HTR-8/SVneo (cell line): ENCODE measurements at places on chromosomes 2 and 18.

DNA sequence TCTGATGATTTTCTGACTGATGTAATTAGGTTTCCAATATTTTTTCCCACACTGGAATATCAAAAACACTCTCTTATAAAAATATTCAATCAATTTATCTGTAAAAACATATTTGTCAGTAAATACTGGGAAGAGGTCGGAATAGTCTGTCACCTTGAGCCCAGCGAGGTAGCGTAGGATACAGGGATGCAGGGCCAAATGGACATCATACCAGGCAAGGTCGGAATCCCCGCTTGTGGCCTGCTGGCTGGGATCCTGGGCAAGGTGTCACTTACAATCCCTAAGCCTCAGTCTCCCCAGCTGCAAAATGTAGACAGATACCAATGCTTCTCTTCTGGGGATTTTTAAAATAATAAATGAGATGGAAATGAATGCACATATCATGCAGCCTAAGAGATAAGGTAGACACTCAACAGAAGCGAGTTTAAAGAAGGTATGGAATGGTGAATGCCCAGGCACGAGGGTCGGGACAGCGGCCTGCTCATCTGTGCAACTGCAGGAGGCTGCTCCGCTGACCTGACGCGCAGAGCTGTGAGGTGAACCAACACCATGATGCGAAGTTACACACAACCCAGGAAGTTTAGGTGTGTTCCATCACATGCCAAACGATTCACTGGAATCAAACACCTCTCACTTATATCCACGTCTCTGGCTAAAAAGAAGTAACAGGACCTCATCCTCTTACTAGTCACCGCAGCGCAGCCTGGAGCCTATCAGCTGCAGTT lies 98.2 kb downstream of the EIPR1 start:
- no peak for DNase-seq

- DNase-seq: no peak
Measured at GRCh38 chr2:49845671-49846070, 691.4 kb upstream of the FSHR start.

DNA sequence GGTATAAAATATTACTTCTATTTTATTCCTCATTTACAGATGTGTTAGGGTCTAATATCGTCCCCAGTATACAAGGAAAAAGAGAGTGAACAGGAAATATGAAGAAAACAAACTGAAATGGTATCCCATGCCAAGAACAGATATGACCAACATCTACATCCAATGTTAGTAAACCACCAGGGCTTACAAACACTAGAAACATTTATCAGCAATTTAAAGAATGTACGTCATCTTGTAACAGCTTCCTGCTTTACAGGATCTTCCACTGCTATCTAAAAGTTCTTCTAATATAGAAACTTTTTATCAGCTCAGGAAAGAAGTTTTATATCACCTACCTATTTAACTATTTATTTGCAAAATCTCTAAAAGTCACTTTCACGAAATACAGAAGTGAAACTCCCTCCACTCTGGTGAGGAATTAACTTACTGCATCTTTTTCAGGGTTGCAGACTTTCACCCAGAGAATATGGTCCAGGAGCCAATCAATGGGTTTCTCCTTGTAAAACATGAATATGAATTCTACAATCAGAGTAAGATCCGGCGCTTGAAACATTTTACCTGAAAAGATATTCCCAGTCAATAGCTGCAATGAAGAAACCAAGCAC lies 35.2 kb downstream of the UNC50 start:
- DNase-seq: no peak

GRCh38 chr18:76435316-76435989 lies 59.6 kb downstream of the ZNF516 start:
- DNase-seq: no peak

DNA sequence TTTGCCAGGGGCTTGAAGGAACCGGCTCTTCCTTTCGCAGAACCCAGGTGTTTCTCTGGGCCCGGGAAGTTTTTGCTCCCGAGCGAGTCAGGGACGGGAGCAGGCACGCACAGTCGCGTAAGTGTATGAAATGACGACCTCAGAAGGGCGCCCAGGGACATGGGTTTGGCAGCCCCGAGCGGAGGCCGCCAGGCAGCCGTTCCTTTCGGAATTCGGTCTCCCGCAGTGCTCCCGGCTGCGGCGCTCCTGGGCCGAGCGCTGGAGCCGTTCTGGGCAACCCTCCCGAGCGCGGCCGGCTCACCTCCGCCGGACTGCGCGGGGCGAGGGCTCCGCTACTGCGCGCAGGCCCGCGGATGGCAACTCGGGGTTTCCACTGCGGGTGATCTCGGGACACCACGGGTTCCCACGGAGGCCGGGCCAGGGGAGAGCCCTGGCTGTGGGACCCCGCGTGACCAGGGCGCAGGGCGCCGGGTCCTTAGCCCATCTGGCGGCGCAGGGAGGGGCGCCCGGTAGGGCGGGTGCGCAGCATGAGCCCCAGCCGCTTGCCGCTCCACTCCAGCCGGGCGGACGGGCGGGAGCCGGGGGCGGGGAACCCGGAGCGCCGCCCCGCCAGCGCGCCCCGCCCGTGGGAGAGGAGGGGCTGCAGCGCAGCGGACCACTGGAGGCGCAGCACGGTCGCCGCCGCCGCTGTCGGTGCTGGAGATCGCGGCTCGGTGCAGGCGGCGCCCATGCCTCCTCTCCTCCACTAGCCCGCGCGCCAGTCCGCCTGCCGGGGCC lies at the start of gene OSBPL6:
Gene OSBPL6 (plus strand): TSS at position 690 of the 777 bp plus-strand sequence. CDS start 111,673 bp downstream, outside the sequence.
- DNase-seq: peak; percentile 77

DNA sequence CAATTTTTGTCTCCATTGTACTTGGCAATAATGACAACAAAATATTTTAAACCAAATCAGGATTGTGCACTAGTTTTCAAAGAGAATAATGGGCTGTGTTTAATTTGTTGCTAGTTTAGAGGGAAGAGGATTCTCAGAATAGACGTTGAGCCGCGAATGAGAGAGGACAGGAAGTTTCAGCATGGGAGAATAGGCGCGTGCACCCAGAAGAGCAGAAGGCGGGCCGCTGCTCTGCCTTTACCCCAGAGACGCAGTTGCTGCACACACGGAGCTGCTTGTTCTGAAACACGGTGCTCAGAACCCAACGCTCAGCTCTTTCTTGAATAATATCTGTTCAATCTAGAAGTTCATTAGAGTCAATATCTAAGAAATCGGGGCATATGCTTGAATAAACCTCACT lies 223.4 kb downstream of the MYT1L start:
- no peak for DNase-seq

DNA sequence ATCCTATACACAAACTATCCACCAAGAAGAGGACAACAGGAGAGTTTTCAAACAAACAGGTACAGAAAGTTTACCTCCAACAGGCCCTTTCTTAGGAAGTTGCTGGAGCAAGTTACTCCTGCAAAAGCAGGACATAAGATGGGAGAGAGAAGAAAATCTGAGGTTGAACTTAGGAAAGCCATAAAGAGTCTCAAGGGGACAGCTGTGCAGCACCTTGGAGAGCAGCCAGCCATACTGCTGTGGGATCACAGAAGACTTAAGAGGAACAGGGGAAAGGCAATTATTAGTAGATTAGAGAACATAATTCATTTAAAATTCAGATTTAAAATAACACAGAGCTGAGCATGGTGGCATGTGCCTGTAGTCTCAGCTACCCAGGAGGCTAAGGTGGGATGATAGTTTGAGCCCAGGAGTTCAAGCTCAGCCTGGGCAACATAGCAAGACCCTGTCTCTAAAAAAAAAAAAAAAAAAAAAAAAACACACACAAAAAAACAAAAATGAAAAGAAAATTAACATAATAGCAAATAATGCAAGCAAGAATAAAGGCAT lies 148.1 kb upstream of the SIX3 start:
- DNase-seq: peak; percentile 32

DNA sequence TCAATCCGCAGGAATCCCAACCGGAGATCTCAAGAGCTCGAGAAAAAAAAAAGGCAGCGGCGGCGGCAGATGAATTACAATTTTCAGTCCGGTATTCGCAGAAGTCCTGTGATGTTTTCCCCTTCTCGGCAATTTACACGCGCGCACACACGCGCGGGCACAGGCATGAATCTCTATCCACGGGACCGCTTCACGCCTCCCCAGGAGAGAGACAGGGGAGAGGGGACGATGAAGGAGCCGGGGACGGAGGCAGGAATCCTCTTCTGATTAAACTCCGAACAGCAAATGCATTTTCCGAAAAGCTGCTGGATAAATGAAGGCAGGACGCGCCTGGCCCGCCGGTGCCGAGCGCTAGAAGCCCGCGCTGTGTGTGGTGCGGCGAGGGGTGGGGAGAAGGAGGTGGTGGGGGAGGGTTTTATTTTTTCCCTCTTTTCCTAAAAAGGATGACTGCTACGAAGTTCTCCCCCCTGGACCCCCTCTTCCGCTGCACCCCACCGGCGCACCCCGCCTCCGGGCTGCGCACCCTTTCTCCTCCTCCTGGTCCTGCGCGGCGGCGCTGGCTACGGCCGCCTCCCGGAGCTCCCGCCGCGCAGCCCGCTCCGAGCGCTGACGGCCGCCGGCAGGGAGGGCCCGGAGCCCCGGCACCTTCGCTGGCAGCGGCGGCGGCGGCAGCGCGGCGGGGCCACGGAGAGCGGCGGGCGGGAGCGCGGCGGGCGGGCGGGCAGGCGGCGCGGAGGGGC lies at the start of gene BCL2:
Gene BCL2 (minus strand): TSS at position 387 of the 740 bp plus-strand sequence.
- DNase-seq: no peak

DNA sequence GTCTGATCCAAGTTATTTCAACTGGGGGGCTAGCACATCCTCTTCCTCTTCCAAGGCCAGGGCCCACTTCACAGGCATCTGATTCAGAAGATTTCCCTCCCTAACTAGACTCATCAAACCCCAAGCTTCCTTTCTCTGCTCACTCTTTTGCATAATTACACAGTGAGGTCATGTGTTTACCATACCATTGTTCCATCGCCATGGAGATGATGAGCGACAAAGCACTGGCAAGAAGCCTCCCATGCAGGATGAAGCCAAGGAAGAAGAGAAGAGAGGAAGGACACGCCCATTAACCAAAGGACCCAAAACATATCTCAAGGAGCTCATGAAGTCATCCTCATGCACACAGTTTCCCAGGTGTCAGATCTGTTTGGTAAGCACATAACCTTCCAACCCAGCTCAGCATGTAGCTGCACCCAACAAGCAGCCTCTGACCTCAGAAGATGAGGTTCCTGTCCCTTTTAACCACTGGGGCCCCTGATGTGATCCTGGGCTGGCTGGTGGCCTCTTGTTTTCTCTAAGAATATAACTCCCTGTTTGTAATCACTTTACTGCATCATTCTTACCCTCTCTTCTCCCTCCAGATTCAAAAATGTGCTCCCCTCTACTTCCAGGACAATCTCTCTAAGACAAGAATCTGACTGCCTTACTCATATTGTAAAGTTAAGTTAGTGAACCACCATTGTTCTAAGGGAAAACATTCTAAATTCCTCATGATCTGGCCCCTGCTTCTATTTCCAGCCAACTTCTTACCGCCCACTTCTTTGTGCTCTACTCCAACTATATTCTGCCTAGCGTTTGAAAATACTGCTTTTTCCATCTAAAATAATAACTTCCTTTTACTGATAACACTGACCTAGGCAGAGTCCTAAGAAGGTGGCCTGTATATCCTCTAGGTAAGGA lies 190.1 kb downstream of the TTC32 start:
- DNase-seq: peak; percentile 81

- DNase-seq: no peak
Measured at GRCh38 chr18:45852631-45853030, 27.2 kb downstream of the SIGLEC15 start.

DNA sequence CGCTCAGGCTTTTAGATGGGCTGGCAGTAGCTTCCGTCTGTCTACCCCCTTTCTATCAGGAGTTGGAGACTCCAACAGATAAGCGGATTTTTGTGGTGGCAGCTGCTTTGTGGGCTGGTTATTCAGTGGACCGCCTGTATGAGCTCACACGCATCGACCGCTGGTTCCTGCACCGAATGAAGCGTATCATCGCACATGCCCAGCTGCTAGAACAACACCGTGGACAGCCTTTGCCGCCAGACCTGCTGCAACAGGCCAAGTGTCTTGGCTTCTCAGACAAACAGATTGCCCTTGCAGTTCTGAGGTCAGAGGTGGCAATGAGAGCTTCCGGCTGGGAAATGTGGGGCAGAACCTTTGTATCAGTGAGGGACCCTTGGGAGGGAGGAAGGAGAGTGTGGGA lies 14.8 kb downstream of the CAD start:
- no peak for DNase-seq

GRCh38 chr18:23077493-23078256 lies 57.6 kb upstream of the CABLES1 start:
- peak; percentile 39 for DNase-seq

DNA sequence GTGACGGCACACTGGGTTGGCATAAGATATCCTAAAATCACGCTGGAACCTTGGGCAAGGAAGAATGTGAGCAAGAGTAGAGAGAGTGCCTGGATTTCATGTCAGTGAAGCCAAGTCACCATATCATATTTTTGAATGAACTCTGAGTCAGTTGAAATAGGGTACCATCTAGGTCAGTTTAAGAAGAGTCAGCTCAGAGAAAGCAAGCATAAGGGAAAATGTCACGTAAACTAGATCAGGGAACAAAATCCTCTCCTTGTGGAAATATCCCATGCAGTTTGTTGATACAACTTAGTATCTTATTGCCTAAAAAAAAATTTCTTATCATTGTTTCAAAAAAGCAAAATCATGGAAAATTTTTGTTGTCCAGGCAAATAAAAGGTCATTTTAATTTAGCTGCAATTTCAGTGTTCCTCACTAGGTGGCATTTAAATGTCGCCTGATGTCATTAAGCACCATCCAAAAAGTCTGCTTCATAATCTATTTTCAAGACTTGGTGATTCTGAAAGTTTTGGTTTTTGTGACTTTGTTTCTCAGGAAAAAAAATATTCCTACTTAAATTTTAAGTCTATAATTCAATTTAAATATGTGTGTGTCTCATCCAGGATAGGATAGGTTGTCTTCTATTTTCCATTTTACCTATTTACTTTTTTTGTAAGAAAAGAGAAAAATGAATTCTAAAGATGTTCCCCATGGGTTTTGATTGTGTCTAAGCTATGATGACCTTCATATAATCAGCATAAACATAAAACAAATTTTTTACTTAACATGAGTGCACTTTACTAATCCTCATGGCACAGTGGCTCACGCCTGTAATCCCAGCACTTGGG lies 19.6 kb downstream of the RSAD2 start:
- no peak for DNase-seq

DNA sequence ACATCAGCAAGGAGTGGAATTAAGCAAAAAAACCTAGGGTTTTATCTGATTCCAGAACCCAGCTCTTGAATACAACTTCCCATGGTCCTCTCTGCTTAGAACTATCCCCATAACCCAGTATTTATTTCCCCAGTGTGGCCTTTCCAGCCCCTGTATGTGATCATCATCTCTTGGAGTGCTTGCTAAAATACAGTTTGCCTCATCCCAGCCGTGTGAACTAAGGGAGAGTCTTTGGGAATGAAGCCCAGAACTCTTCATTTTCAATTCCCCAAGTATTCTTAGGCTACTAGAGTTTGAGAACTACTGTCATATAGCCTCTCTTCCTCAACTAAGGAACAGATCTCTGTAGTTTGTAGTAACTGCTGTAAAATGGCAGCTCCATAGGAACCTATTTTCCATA lies 173.1 kb downstream of the LCLAT1 start:
- DNase-seq: no peak

DNA sequence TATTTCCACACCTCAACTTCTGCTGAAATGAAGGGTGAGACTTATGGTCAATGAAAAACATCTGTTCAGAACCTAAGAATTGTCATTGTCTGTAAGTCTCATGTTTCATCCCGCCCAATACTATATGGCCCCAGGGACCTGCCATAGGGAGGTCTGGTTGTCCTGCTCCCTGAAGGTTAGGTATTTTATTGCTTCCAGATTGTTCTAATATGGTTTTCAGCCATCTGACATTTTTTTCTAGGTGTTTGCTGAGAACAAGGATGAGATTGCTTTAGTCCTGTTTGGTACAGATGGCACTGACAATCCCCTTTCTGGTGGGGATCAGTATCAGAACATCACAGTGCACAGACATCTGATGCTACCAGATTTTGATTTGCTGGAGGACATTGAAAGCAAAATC lies 7.3 kb downstream of the XRCC5 start:
- DNase-seq: no peak

GRCh38 chr2:217790195-217790594 lies 212.6 kb downstream of the TNS1 start:
- no peak for DNase-seq
